ENCODE measurements at places on chromosomes 12 and 14.

- no peak for DNase-seq
Observed at GRCh38 chr14:56379956-56380355, 199.6 kb upstream of the TMEM260 start.

DNA sequence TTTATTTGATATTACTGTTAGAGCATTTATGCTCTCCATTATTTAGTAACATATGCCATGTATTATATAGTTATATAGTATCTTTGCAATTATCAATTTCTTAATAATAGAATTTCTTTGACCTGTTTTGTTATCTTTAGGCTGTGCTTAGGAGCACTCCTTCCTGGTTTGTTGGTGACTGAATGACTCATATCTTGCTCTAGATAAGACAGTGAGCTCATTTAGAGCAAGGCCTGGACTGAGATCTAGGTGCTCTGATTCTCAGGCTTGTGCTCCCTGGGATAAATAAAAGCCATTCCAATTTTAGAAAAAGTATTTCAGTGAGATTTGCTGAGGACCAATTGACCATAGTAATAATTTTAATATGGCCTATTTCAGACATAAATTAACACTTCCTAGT lies 951.2 kb downstream of the FLRT2 start:
- DNase-seq = no peak

DNA sequence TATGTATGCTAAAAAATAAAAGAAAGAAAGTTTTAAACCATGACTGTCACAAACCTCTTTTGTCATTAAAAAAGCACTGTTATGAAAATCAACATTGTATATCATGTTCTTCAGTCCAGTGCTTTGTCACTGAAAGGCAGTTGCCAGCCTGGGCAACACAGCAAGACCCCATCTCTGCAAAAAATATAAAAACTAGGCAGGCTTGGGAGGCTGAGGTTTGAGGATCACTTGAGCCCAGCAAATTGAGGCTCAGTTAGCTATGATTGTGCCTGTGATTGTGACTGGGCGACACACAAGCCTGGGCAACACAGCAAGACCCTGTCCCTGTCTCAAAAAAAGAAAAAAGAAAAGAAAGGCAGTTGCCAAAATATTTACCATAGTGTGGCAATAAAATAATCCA lies 102.7 kb upstream of the NAP1L1 start:
- no peak for DNase-seq

DNA sequence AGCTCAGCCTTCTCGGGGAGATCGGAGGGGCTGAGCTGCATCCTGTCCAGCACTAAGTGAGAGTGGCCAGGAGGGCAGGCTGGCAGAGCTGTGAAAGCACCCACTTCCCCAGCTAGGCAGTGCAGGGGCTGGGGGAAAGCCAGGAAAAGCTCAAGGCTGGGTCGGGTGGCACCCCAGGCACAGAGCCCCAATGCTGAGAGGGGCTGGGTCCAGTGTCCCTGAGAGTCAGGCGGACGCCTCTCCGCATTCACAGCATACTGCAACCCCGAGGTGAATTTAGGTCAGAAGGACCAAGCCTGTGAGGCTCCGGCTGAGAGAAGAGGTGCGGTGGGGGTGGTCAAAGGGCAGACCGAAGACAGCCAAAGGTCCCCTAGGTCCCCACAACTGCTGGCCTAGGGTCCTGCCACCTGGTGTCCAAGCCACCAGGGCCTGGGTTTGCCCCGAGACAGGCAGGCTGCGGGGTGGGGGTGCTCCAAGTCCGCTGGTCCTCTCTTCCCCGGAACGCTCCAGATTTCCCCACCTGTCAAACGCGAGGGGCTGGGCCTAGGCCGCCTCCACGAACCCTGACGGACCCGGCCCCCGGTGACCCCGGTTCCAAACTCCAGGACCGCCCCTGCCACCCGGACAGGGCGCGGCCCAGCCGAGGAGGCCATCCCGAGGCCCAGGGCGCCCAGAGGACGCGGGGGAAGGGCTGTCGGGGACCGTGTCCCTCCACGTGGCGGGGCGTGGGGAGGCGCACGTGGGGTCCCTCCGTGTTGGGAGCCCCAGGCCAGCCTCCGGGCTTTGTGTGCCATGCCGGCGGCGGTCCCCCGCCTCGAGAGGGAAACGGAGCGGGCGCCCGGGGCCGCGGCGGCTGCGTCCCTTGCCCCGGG lies 527 bp downstream of the CAMKK2 start:
- DNase-seq = peak; percentile 1

DNA sequence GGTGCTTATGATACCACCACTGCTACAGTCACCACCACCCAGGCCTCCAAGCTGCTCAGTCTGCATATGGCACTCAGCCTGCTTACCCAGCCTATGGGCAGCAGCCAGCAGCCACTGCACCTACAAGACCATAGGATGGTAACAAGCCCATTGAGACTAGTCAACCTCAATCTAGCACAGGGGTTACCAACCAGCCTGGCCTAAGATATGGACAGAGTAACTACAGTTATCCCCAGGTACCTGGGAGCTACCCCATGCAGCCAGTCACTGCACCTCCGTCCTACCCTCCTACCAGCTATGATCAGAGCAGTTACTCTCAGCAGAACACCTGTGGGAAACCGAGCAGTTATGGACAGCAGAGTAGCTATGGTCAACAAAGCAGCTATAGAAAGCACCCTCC lies 55.1 kb downstream of the BRMS1L start:
- DNase-seq = no peak

DNA sequence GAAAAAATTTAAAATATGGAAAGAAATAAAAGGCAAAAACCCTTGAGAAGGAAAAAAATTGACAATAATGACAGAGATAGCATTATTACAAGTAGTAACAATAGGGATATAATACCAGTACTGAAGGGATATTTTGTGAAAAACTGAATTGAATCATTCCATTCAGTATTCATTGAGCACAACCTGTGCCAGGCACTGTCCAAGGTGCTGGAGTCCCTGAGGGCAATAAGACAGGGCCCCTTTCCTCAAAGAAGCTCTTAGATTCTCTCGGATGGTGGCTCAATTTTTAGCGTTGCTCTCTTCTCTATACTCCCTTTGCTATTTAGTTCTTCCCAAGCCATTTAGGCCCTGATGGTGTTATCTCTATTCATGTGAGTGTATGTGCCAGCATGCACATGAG lies 34.3 kb upstream of the GAS2L3 start:
- DNase-seq = no peak

DNA sequence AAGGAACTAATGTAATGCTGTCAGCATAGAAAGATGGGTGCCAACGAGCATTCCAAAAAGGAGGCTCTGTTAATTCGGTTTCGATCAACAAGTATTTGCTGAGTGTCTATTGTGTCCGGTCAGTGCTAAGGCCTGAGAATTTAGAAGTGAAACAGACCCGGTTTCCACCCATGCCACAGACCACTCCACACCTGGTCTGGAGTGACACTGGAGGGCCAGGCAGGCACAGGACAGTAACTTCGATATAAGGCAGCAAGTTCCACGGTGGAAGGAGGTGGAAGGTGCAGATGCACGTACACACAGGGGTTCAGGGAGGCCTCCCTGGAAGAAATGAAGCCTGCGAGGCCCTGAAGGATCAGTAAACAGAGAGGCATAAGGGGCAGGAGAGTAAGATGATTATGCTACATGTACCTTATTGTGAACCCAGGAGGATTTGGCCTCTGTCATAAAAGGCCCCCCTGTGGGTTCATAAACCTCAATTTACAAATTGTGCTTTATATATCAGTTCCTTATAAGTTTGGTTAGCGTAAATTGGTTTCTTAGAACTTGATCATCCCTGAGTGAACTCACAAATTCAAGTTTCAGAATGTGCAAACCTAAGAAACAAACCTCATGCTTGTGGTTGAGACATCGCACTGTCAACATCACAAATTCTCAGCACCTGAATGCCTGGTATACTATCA lies 25.9 kb downstream of the SSH1 start:
- no peak for DNase-seq

DNA sequence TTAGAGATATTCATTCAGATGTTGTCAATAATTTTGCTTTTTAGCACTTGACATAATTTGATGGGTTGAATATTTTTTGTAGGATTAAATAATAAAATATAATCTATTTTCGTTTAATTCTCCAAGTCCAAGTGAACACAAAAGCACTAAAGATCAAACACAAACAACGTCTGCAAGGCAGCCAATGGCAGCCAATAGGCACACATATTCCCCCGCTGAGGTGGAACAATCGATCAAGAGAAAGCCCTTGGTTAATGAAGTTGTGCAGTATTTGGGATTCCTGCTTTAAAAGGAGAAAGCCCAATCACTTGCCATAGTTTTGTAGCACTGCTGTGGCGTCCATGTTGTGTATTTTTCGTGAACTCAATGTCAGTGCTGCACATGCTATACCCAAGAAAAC lies 1.5 kb downstream of the DHRS7 start:
- no peak for DNase-seq
